ENCODE measurements at places on chromosomes 3 and 15.

DNA sequence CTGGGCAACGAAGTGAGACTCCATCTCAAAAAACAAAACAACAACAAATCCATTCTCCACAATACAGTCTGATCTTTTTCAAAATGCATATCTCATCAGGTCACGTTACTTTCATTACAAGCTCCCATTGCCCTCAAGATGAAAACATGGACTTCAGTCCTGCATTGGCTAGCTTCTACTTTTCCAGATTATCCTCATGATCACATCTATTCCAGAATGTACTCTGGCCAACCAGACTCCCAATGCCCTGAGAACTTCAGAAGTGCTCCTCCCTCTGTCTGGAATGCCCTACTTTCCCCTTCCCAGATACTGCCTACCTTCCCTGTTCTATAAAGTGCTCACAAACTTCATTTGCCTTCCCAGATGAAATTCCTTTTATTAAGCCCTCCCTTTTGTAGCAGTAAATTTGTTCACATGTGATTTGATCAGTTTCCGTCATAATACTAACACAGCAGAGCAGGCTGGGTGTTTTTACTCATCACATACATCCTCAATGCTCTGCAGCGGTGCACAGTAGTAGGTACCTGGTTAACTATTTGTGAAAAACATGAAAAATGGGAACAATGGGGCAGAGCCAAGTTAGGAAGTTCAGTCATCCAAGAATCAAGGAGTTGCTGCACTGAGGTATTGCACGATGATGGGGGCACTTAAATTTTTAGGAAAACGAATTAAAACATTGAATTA lies 5.3 kb downstream of the RPL22L1 start:
- DNase-seq = no peak

- DNase-seq = no peak
These were observed 7.7 kb downstream of the GALNT15 start for GRCh38 chr3:16182183-16182582.

DNA sequence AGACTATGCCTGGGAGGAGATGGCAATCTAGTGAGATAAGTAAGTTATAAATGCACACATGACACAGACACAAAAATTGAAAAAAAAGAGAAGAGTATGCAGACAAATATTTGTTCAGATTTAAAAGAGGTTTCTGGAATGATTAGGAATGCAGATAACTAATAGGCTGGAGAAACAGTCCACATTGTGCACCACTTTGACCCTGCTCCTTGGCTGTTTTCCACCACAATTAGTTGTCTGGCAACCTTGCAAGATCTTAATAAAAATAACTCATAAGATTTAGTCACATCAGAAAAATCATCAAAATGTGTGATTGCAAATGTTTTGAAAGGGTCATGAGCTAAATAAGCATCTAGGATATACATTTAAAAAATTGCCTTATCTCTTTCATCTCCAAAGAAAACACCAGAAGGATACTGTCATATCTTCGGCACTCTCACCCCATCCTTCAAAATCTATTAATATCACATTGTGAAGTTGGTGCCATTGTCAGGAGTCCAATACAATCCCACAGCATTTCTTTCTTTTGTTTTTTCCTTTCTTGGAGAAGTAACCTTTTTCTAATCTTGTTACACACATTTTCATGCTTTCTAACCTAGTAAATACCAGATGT lies 153.7 kb upstream of the KCNMB2 start:
- no peak for DNase-seq

DNA sequence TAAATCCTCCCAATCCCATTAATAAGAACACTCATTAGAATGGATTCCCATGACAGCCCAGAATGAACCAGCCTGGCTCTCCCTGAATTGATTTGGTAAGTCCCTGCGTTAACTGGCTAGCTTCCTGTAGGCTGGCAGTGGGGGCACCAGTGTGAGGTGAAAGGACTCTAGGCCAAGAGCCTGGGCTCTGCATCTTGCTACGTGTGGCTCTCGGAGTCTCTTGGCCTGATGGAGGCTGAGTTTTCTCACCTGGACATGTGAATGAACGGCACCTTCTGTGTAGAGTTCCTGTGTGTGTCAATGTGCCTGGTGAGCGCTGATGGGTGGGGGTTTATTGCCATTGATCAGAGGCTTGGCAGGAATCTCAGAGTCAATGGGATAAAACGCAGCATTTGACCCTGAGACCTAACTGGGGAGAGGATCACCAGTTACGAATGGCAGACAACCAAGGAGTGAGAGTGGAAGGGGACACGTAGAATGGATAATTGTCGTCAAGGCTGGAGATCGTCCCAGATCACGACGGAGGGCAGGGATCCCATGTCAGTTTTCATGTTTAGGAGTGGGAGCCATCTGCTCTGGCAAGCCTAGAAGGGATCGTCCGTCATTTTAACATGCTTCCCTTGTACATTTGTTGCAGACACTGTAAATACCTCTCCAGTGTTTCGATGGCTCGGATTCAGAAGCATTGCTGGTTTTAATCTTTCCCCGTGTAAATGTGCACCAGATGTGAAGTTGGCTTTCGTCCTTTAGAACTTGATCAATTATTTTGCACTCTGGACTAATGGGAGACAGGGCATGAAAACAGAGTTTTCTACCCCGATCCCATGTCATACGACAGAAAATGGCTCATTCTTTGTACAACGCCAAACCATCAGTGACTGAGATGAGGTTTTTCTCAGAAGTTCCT lies 9.0 kb upstream of the KLF13 start:
- no peak for DNase-seq

- peak; percentile 67 for DNase-seq
These were observed 49.1 kb upstream of the LIMD1 start for GRCh38 chr3:45545476-45545875.

- no peak for DNase-seq
These were observed 2.8 kb upstream of the CD47 start for GRCh38 chr3:108093616-108094015.

DNA sequence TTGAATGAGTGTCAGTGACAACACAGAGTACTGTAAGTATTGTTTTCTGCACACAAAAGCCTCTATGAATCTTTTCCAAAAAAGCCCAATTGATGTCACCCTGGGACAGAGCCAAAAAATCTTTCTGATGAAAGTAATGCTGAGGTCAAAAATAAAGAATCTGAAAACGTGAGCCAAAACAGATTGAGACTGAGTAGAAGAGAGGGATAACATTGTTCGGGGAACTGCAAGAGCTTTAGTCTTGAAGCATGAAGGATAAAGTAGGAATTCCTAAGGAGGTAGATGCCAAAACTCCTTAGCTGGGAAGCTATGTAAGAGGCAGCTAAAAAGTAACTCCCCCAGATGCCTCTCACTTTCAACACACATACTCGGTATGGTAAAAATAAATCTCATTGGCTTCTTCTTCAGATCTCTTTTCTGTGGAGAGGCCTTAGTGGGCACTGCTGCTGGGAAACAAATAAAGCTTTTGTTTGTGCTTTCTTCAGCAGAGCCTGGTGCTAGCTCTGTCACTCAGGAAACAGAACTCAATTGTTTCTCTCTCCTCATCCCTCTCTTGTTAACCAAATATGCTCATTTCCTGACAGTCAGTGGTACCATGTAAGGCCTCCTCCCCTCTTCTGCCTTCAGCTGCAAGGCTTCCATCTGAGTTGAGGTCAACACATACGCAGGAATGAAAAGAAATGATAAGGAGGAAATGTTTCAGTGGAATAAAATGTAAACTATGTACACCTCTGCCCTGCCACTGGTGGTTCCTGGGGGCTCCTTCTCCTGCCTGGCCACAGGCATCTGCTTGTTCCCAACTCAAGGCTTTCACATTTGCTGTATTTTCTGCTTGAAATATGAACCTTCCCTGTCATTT lies 58.1 kb downstream of the CD200 start:
- DNase-seq = peak; percentile 28

DNA sequence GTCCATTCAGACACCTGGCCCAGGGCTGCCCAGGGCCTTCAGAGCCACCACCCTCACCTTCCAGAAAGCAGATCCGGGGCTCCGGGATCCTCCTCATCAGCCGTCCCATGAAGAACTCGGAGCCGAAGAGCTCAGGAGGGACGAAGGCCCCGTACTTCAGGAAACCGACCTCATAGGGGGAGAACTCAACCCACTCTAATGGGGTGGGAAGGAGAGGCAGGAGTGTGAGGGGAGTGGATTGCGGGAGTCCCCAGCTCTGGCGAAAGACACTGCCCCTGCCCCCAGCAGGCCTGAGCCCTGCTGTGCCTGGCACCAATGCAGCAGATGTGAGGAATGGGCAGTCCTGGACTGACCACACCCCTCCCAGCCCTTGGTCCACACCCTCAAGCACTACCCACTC lies 22.6 kb downstream of the PLA2G4D start:
- no peak for DNase-seq

GRCh38 chr3:37489355-37489754 lies 315.0 kb upstream of the LRRFIP2 start:
- DNase-seq = no peak

- DNase-seq = no peak
These were observed 299.1 kb downstream of the TLE3 start for GRCh38 chr15:69798481-69799250.
